AG20443 (cell line): ENCODE measurements at places on chromosomes 4 and X.

DNA sequence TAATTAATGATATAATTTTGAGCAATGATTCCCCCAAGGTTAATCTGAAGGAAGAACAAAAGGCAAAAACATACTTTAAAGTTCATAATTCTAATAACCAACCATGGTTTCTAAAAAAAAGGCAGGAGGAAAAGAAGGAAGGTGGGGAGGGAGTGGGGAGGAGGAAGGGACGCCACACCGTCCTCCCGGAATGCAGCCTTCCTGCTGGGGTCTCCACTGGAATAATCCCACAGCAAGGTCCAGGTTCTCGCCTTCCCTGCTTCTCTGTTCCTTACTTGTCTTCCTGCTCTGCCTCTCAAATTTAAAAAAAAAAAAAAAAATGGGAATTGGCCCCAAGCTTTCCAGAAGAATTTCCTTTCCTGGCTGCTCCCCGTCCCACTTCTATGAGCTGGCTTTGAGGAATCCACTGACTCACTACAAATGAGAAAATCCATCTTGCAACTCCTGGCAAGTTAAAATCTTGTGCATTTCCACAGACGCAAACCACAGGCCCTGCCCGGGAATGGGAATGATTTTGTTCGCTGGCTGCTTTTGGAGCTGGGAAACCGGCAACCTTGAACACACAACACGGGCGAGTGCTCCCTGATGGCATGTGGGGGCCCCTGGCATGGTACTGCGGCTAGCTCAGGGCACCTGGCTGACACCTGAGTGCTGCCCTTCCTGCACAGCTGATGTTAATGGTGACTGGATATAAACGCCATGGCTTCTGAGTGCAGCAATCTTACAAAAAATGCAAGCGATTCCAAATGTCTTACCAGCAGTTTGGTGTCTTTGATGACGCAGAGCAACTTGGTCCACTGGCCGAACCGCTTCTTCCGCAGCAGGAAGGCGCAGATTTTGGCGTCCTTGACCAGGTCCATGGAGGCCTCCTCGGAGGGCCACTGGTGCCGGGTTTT, 97.0 kb downstream of the AFAP1 start:
- DNase-seq, result peak; percentile 88

DNA sequence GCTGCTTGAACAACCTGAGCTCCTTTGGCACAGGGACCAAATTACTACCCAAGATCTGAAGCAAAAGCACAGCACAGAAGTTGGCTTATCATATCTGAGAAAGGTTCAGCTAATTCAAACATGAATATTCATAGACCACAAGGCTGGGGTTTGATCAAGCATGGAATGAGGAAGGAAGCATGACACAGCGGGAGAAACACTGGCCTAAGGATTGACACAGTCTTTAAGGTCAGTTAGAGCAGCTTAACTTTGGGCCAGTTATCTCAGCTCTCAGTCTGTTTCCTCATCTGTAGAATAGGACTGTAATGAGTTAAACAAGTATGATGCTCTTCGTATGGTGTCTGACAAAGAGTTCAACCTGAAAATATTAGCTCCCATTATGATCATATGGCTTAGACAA, 88.5 kb upstream of the CBR4 start:
- no peak for DNase-seq

- no peak for DNase-seq
These were observed 36.1 kb downstream of the RAI2 start for GRCh38 chrX:17824980-17825379.

DNA sequence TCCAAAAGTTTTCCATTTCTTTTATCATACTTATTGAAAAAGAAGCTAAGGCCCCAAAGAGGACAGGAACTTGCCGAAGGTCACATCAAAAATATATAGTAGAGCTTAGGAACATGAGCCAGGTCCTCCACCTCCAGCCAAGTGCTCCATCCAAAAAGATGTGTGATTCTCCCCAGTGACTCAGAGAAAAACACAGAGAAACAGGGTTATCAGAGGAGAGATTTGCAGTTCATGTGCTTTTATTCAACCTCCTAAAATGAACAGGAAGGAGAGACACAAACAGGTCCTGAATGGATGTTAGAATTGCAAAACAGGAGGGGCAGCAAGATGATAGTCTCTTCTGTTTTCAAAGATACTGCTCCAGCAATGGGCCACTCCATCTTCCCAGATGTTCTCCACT, 19.6 kb upstream of the FGF16 start:
- DNase-seq, result no peak

DNA sequence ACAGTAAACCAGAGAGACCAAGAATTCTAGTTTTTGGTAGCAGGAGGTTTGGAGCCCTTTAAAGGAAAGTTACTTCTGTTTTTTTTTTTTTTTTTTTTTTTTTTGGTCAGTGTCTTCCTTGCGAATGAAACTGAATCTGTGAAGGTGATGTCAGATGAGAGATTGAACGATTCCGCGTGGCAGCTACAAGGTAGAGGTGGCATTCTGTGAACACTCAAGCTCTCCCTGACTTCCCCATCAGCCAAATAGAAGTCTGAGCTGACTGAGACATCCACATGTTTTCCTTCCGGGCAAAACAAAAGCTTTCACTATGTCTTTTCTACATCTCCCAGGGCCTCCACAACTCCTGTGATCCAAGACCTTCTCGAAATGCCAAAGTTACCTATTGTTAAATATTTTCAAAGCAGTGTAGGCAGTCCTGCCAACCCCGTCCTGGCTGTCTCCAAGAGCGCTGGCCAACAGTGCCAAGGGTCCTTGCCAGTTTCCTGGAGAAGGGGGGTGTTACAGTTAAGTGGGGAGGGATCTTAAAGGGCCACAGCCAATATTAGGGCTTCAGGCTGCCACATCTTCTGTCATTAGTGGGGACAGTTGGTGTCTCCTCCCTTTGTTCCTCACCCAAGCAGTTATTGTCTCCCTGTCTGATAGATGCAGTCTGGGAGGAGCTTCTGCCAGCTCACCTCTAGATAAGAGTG, 102.9 kb upstream of the SLC34A2 start:
- DNase-seq, result peak; percentile 31
